WTC11 (cell line): ENCODE measurements at places on chromosomes 2 and 18. TPM values are rescaled to one million over a fixed set of nuclear protein-coding genes. Genes with fewer than 3 reads are reported as not detected.

DNA sequence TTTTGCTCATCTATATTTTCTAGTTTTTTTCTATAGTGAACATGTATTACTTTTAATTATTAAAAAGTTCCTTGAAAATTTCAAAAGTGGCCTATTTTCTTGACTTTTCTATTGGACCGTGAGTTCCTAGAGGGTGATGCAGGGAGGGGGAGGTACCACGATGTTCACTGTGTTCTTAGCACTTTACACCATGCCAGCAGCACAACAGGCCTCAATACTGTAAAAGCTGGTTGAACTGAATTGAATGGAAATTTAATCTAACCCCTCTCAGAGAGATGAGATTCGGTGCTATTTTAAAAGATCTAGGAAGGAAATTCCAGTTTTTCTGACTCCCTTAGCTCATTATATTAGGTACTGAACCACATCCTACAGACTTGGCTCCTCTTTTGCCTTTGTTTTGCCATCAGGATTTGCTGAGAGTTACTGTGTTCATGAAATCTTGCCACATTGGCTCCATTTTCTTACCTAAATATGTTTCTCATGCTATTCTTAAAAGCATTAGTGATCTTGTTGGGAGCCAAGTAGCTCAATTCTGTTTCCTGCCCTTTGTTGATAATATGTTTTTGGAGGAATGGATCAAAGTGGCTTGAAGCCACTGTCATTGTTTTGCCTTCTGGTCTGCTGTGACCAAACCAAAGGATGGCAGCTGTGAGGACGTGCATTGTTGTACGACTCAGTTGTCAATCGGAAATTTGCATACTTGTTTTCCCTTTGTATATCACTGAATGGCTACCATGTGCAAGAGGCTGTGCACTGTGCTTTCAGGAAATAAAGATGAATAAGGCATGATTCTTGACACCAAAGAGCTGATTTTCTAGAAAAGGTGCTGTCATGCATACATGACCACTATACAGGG, 25.3 kb downstream of the MYO1B start:
- no peaks in the 10 kb centered on the region for H3K27me3 ChIP-seq
- H3K4me1 ChIP-seq, result peaks cover 59% of the 10 kb centered on the region
- peak overlapping the region; percentile 26 for H3K27ac ChIP-seq
- DNase-seq, result no peak

DNA sequence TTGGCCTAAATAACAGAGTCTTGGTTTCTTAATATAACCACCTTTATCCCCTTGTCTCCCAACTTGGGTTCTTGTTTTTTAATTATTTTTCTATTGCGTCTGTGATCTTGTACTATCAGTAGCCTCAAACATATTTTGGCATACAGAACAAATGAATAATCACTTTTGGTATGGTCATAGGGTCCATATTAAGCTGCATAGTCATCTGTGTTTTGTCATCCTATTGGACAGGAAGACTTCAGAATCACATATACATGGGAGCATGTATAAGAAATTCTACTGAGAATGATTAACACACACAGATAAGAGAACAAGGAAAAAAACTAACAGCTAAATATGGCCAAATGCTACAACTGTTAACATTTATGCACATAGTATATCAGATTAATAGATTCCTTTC, 126.0 kb downstream of the MEP1B start:
- H3K4me1 ChIP-seq, result peaks cover 9% of the 10 kb centered on the region
- H3K27ac ChIP-seq, result no peak overlapping the region
- no peaks in the 10 kb centered on the region for H3K27me3 ChIP-seq
- no peak for DNase-seq

DNA sequence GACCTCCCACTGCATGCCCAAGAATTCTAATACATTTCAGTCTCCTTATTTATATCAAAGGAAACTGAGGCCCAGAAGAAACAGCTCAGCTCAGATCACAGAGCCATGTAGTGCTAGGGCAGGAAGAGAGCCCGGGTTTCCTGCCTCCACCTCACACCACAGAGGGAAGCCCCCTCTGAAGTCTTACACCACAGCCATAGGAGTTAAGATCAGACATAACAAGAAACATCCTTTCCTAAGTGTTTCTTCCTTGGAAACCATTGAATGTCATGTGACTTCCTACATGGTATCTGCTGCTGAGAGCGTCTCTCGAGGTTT, 102.1 kb downstream of the MTCL1 start:
- H3K4me1 ChIP-seq, result peaks cover 12% of the 10 kb centered on the region
- H3K27me3 ChIP-seq, result no peaks in the 10 kb centered on the region
- peaks cover 31% of the 10 kb centered on the region for H3K36me3 ChIP-seq

The FBLN7 gene
- 0.55 to 0.96 TPM (median 0.80 TPM) in 3 replicates for total RNA-seq

The PLA2R1 gene
- total RNA-seq, result 0.76 to 1.1 TPM (median 0.92 TPM) in 3 replicates

The RAB27B gene
- total RNA-seq, result 0.30 to 0.87 TPM (median 0.80 TPM) in 3 replicates
